Activated T-helper 1 cell treated with anti-CD3 and anti-CD28 coated beads, Interleukin-2, amount 50 U/mL, for 16 hours (primary cell): ENCODE measurements at places on chromosomes 5 and 9.

GRCh38 chr5:75663579-75664284, 52.5 kb downstream of the ANKDD1B start:
- DNase-seq = no peak

DNA sequence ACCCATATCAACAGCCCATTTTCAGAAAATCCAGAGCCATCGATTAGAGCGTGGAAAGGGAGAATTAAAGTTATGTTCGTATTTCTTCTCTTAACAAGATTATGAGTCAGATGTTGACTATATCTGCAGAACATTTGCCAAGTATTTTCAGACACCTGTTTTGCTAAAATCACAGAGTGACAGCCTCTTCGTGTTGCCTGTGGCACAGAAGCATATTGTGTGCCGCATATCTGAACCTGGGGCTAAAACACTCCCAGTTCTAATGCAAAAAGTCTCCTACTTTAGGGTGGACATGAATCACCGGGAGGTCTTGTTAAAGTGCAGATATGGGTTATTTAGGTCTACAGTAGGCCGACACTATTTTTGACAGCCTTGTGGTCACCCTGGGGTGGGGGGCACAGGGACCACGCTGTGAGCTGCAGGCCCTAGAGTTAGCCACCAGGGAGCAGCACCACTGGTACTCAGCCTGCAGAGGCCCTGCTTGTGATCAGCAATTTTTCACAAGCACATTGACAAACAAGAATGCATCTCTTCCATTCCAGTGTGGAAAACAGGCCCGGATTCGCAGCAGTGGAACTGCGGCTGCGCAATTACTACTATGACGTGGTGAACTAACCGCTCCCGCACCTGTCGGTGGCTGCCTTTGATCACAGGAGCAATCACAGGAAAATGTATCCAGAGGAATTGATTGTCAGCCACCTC, 93.5 kb downstream of the SYK start:
- no peak for DNase-seq

GRCh38 chr5:112366987-112367386, 52.1 kb downstream of the EPB41L4A start:
- no peak for DNase-seq

DNA sequence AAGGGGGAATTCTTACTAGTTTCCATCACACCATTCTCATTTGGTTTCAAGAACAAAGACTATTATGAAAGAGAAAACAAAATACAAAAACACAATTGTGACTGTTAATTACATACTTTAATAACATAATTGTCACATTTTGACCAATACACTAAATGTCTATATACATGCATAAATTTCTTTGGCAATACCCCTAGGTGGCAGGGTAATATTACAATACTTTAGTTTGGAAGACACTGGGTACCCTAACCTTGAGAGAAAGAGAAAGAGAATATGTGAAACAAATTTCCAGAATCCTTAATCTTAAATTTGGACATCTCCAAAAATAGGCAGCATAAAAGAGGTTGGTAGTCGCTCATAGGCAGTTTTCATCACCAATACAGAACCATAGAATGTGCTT, 619.6 kb upstream of the ADAMTS16 start:
- no peak for DNase-seq

DNA sequence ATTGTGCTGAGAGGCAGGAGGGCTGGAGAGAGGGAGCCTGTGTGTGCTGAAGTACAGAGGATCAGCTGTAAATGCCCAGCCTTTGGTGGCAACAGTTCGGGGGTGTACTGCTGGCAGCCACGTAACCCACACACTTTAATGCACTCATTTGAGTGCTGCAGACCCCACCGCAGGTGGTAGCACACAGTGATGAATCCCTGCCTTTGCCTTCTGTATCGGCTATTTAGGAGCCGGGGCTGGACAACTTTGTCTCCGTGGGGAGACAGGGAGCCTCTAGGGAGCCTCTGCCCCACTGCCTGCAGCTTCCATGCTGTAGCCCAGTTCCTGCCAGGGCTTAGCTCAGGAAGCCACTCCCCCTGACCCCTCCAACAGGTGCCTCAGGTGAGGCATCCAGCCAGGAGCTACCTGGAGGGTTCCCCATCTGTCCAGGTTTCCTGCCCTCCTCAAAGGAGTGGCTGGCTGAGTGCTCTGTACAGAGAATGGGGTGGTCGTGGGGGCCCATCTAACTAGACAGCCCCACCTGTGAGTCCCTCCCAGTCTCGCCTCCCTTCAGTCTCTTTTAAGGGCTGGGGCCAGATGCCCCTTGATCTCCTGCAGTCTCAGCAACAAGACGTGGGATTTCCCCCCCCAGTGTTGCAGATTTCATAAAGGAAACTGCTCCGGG, 44.5 kb downstream of the SECISBP2 start:
- DNase-seq = no peak
